ENCODE measurements at places on chromosomes 13 and 19.
A peak's percentile ranks its signal among the peaks of the same experiment; 100 is the strongest.

GRCh38 chr13:22648320-22648801 is 532.4 kb upstream of the SGCG start:
- no peak for DNase-seq

DNA sequence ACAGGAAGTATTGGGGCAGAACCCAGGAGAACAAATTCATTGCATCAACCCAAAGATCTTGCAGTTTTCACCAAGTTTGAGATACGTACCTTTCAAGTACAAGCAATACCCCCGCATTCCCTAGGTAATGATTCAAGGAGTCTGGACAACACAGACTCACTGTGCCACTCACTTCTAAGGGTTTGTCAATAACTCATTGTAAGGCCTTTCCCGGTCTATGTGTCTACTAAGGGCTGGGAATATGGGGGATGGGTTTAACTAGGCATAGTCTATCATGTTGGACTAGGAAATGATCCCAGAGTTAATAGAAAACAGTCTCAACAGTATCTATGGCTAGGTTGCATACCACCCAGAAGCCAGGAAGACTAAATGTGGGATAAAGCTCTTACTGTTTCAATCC is 8.3 kb upstream of the ITM2B start:
- no peak for DNase-seq

GRCh38 chr19:12779162-12779993 is 4.0 kb upstream of the HOOK2 start:
- no peak for DNase-seq

GRCh38 chr13:85806553-85807175 is 7.4 kb upstream of the SLITRK6 start:
- peak; percentile 76 for DNase-seq

DNA sequence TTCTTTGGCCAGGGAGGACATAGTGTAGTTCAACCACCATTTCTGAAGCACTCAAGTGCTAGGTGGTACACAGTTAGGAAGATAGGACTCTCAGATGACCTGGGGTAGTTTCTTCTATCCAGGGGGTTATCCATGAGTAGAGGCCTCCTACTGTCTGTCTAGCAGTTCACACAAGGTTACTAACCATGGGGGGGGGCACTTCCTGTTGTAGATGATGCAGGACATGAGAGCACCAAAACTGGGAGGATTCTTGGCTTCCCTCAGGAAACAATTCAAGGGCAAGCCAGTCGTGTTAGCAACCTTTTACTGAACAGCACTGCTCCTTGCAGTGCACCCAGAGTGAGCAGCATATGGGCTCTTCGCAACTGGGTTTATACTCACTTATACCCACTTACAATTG is 8.9 kb upstream of the TPP2 start:
- no peak for DNase-seq

DNA sequence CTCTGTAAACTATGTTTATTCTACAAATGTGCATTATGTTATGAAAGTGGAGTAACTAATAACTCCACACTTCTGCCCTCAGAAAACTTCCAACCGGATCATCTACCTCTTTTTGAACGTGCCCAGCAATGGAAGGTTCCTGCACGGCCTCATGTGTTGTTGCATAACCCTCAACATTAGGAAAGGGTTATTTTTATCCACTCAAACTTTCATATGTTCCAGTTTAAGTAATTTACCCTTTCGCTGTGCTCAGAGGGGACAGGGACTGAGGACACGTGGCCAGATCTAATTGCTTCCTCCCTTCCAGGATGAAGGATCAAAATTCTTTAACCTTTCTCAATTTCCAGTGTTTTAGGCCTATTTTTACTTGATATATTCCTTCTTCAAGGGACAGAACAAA is 29.6 kb downstream of the IRS2 start:
- DNase-seq: no peak

- no peak for DNase-seq
Observed at GRCh38 chr13:38494445-38494844, 144.8 kb downstream of the UFM1 start.

DNA sequence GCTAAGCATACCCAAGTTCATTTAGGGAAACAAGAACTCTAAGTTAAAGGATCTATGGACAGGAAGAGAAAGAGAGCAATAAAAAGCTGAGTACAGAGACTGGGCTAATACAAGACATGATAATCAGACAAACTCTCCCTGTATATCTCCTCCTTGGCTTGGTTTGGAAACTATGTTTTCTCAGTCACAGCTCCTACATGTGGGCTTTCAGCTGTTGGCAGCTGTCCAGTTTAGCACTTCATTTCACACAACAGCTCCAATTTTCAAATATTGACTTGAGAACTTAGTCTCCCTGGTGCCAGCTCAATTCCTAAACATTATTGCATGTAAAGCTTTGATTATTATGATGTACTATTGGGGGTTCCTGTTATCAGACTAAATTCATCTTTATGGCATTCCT is 222.8 kb upstream of the OBI1 start:
- DNase-seq: no peak

DNA sequence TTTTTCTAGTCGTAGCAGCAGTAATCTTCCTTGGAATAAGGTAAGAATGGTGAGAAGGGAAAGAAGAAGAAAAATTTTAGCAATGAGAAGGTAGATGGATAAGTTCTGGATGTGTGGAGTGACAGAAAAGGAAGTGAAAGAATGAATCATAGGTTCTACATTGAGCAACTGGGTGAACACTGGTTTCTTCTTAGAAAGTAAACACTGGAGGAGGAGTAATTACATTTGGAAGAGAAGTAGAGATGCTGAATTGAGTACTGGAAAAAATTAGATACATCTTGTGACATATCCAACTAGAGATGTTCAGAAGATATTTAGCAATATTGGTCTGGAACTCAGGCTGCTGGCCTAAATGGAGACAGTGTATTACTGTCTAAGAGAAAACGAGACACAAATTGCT is 148.5 kb downstream of the GPC5 start:
- no peak for DNase-seq

DNA sequence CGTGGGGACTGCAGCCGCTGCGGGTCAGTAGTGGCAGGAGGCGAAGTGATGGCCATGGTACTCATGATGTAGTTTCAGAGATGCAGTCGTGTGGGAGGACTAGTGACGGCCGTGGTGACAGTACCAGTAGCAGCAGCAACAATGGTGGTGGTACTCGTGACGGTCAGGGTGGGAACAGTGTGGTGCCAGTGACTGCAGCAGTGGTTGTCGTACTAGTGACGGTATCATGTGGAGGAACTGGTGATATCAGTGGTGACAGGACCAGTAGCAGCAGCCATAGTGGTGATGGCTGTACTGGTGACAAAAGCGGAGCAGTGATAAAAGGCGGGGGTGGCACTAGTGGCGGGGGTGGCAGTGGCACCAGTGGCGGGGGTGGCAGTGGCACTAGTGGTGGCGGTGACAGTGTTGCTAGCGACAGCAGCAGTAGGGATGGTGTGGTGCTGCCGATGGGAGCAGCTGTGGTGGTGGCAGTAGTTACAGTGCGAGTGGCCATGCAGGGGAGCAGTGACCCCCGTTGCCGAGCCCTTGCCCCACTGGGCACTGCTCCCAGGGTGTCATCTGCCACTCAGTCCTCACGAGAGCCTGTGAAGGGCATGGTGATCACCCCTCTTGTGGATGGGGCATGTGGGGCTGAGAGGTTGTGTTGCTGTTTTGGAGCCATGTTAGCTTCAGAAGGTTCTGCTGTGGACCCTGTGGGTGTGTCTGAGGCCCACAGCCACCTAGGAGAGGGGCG is 22.7 kb downstream of the ADPRHL1 start:
- no peak for DNase-seq

DNA sequence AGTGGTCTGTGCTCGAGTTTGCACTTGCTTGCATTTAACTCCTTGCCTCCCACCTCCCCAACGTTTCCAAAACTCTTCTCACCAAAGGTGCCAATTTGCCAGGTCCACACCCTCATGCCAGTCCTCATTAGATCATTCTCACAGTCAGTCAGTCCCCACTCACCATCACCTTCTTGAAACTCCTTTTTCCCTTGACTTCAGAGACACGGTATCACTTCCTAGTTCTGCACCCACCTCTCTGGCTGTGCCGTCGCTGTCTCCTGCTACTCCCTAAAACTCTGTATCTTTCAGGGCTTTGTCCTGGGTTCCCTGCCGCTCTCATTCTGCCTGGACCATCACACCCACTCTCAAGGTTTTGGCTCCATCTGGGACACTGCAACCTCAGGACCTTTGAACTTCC is 19.6 kb downstream of the OLFM2 start:
- no peak for DNase-seq

- peak; percentile 50 for DNase-seq
Observed at GRCh38 chr19:41957838-41958366, 1.2 kb downstream of the RABAC1 start.

DNA sequence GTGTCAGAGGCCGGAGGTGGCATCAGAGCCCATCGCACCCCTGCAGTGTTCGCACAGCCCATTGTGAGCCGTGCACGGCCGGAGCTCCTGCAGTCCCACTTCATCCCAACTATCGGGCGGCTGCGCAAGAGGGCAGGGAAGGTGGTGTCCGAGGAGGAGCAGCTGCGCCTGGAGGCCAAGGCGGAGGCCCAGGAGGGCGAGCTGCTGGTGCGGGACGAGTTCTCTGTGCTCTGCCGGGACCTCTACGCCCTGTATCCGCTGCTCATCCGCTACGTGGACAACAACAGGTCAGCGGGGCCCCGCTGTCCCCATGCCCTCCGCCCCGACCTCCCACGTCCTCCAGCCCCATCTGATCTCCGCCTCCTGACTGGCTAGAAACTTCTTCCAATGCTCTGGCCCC is 85.7 kb downstream of the RYR1 start:
- DNase-seq: no peak

GRCh38 chr13:37869506-37869755 is 141 bp downstream of the TRPC4 start:
- DNase-seq: no peak

DNA sequence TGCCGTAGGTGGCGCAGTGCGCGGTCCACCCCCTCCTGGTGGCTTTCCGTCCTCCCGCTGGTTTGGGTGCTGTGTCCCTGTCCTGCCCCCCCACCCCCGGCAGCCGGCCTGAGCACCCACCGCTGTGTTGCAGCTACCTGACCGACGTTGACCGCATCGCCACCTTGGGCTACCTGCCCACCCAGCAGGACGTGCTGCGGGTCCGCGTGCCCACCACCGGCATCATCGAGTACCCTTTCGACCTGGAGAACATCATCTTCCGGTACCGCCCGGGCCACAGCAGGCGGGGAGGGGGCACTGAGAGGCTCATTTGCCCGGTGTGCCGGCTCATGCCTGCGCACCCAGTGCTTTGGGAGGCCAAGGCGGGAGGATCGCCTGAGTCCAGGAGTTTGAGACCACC is 20.6 kb downstream of the GNA11 start:
- no peak for DNase-seq

DNA sequence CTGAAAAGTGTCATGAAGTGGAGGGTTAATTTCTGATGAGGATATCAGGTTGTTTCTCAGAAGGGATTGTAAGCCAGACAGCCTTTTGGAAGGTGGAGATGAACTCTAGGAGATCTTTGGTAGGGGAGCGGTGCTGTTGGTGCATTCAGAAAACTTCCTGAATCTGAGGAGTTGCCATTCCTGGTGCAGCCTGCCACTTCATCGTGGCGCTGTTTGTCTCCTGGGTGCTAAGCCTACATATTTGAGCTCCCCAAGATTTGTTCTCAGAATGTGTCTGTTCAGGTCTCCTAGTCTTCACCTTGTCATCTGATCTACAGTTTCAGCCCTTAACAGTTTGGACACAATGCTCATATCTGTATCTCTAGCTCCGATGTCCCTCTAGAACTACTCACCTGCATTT is 285.6 kb downstream of the MTUS2 start:
- DNase-seq: no peak

- no peak for DNase-seq
Observed at GRCh38 chr13:47478985-47479384, 522.1 kb downstream of the SUCLA2 start.

- no peak for DNase-seq
Observed at GRCh38 chr13:32863596-32863995, 152.6 kb upstream of the KL start.

- DNase-seq: no peak
Observed at GRCh38 chr13:70747262-70747661, 639.0 kb upstream of the KLHL1 start.

GRCh38 chr19:7674010-7675005 is 2.6 kb upstream of the MCEMP1 start:
- no peak for DNase-seq

DNA sequence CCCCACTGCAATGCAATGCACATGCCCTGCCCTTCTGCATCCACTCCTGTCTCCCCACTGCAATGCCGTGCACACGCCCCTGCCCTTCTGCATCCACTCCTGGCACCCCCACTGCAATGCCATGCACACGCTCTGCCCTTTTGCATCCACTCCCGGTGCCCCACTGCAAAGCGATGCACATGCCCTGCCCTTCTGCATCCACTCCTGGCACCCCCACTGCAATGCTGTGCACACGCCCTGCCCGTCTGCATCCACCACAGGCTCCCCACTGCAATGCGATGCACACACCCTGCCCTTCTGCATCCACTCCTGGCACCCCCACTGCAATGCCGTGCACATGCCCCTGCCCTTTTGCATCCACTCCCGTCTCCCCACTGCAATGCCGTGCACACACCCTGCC is 98.1 kb downstream of the KCTD15 start:
- DNase-seq: no peak

DNA sequence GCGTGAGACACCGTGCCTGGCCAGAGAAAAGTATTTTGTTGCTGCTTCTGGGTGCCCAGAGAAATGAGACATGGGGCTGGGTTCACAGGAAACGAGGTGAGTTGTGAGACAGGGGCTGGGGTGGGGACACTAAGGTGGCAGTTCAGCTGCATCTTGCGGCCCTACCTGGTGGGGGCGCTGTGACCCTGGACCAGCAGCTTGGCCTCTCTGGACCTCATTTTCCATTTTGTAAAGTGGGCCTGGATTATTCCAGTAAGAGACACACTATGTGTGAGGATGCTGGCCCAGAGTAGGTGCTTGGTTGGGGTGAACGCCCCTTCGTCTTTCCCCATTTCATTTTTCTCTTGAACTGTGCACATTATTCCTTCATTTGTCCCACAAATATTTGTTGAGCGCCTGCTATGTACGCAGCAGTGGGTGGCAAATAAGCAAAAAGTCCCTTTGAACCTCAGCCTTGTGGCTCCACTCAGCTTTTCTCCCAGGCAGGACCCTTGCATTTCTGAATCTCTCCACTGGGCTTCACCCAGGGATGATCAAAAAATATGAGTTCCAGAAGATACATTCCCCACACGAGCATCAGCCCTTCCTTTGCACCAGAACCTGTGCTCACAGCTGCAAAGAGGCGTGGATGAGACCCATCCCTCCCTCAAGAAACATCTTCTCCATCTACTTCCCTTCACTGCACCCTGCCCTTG is 26.6 kb upstream of the OR10H1 start:
- no peak for DNase-seq

DNA sequence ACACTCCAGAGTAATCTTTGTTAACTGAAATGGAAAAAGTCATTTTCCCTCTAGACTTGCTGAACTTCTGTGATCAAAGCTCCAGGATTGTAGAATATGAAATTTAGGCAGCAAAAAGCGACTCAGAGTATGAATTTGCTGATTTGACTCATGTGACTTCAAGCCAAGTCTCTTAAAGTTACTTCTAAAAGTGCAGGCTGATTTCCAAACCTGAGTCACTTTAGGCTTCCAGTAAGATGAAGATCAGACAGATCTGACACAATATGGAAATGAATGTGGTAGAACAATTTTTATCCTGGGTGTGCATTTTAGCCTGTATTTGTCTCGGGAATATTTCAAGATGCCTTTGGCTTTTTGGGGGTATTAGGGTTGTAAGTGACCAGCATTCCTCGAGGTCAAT is 151.0 kb upstream of the TMTC4 start:
- DNase-seq: no peak
